ENCODE measurements at places on chromosomes 5 and 9.

GRCh38 chr5:176836811-176837706 lies 26.7 kb downstream of the UNC5A start:
- DNase-seq: no peak

DNA sequence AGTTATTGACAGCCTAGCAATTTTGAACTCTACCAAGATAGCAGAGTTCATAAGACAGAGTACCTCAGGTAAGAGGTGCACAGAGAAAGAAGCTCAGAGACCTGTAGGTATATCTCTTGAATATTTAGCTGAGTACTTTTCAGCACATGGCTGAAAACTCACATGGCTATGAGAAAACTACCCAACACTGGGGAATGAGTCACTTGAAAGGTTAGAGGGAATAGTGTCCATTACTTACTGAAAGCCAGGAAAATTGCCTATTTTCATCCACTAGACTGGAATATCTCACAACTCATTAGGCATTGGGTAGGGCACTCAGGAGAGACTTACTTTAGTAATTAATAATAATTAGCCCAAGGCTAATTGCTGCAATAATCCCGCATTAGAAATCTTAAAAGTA lies 8.3 kb downstream of the TSLP start:
- no peak for DNase-seq

DNA sequence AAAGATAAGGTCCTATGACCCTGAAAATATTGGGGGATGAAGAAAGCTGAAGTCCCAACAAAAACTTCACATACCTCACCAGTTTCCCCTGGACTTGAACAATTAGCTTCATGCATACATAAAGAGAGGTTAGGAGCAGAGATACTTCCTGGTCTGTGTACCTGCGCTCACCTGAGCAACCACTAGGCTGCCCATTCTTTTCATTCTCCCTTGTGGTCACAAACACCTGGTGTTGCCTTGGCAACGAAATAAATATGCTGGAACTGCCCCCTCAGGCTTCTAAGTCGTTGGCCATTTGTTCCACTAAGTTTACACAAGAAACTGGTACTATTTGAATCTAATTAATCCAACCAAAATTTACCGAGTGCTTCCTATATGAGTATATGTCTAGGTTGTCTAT lies 18.1 kb downstream of the OTP start:
- DNase-seq: no peak

DNA sequence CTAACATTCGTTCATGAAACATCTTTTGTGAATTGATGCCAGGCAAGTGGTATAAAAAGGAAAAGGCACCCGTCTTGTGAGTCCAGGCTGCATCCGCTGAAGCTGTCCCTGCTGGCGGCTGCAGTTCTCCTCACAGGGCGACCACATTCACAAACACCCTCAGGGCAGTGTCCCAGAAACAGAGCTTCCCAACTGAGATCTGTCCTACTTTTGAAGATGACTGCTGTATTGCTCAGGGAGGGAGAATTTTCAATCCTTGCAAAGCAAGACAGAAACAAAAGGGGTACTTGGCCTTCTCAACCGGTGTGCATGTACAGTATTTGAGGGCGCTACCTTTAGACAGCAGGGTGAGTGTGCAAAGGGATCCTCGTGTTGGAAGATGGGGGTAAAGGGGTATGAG lies 316.1 kb downstream of the GADD45G start:
- DNase-seq: no peak

- no peak for DNase-seq
Observed at GRCh38 chr5:59755476-59755875, 138.1 kb downstream of the PDE4D start.

GRCh38 chr5:107869438-107870115 lies 198.8 kb upstream of the EFNA5 start:
- no peak for DNase-seq

GRCh38 chr5:132830436-132831094 lies at the start of gene SHROOM1:
TSS of gene SHROOM1 (minus strand) at chr5:132830647. CDS start at chr5:132826140, 4,507 bp downstream.
- peak; percentile 47 for DNase-seq

DNA sequence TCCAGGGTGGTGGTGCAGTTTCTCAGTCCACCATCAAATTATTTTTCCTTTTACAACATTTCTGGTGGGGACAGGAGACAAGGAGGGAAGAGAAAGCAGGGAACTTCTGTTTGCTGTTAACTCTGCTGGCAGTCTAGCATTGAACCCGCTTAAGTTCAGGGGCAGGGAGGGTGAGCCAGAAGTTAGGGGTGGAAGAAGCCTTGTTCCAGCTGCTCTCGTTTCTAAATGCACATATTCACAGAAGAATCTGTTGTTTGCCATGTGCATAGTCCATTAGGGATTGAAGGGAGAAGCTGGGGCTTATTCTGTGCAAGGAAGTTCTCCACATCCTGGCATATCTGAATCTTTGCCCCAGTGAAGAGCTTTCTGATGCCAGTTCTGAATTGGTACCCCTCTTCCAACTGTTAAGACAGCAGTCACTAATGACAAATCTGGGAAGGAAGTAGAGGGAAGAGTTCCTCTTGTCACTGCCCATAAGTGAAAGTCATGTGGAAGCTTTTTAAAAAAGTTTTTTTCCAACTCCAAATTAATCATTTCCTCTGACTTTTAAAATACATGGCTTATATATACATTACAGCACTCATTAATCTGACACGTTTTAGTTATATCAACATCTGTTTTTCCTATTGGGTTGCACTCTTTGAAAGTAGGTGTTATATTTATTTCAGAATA lies 32.6 kb upstream of the ACOT12 start:
- no peak for DNase-seq

DNA sequence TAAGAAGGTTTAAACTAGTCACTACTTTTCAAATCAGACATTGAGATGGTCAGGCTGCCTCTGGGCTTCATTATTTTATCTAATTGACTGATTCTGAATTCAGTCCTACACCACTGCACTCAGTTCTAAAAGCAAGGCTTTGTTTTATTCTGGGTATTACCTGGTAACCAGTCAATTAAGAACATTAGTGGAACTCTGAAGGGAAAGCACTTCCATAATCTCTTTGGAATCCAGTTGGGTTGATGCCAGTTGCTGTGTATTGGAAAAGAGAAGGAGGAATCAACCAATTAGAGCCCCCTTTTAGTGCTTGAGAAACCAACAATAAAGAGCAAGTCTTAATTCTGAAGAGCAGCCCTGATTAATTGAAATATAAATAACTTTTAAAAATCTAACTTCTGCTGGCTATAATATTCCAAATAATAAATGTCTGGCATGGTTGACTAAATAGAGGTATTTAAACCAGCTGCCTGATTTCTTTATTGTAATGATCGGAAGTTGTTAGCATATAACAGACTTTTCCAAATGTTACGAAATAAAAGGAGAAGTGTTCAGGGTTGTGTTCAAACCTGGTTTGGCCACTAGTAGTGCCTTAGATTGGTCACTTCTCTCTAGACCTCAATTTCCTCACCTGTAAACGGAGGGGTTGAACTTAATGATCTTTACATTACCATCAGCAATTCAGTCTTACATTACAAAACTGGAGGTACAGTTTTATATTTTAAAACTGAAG lies 32.0 kb downstream of the CPEB4 start:
- DNase-seq: no peak

GRCh38 chr9:108761655-108762347 lies 94.0 kb downstream of the ACTL7B start:
- peak; percentile 18 for DNase-seq

- no peak for DNase-seq
Observed at GRCh38 chr5:76607353-76607871, 15.8 kb downstream of the F2RL2 start.

- DNase-seq: no peak
Observed at GRCh38 chr9:130634191-130634768, 30.1 kb upstream of the PRDM12 start.

All from activated naive CD8-positive, alpha-beta T cell treated with anti-CD3 and anti-CD28 coated beads for 36 hours (primary cell).